ENCODE measurements at places on chromosomes 7 and 10.

DNA sequence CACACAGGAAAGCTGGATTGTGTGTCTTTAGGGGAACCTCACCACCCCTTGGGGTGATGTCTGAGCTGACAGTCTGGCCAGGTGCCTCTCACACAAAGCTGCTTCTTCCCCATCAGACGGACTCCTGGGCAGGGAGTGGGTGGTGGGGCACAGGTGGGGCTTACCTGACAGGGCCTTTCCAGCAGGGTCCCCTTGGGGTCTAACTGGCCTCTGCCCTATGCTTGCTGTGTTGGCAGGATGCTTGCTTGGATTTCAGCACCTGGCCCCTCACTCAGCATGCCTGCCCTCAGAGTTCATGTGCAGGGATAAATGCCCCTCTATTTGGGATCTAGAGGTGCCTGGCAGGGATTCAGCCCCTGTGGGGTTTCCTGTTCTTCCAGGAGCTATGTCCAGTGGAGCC is 496.9 kb upstream of the ZMIZ1 start:
- no peak for DNase-seq

GRCh38 chr7:6271694-6272440 is 557 bp downstream of the CYTH3 start:
- no peak for DNase-seq

GRCh38 chr7:924541-925231 is 29.8 kb downstream of the ADAP1 start:
- no peak for DNase-seq

DNA sequence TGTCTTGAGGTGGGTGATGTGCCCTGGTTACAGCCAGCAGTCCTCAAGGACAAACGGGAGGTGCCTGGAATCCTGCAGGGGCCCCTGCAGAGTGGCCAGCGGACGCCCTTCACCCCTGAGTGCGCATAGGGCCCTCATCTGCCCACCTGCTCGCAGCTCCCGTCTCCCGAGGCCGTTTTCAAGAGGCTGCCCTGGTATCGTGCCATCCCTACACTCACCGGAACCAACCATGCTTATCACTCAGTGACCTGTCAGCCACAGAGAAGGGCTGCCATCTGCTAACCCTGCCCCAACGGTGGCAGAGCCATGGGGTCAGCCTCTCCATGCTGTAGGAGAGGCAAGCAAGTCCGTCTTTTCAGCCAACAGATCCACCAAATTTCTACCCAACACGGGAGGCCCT is 122.0 kb downstream of the FAM53B start:
- DNase-seq, result no peak

- DNase-seq, result no peak
These were observed 8.5 kb upstream of the SLC39A12 start for GRCh38 chr10:17943033-17943745.

DNA sequence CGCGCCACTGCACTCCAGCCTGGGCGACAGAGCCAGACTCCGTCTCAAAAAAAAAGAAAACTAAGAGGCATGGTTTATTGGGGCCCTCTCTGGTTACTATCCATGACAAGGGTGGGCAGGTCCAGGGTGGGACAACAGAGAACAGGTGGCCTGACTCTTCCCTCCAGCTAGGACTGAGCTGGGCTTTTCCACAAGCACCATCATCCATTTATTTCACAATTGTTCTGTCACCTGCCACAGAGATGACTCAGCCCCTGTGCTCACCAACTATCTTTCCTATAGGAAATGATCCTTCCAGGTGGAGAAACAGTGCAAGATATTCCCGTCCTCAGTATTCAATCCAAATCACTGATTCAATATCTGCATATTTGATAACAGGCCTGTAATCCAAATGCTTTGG is 44.9 kb upstream of the MYL10 start:
- no peak for DNase-seq

DNA sequence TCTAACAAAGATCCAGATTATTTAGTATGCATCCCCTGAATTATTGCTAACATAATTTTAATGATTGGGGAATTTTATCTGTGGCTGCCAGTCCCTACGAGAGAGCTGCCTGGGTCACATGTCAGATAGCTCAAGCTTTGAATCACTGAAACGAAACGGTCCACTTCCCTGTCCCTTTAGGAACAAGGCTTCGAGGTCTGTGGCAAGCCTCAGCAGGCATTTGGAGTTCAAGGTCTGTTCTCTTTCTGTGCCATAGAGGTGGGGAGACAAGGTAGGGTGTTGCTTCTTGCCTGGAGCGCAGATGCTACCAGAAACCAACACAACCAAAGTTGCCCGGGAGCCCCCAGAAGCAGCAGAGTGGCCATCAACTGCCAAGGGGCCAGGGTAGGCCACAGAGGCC is 13.9 kb upstream of the SH2D4B start:
- DNase-seq, result no peak

DNA sequence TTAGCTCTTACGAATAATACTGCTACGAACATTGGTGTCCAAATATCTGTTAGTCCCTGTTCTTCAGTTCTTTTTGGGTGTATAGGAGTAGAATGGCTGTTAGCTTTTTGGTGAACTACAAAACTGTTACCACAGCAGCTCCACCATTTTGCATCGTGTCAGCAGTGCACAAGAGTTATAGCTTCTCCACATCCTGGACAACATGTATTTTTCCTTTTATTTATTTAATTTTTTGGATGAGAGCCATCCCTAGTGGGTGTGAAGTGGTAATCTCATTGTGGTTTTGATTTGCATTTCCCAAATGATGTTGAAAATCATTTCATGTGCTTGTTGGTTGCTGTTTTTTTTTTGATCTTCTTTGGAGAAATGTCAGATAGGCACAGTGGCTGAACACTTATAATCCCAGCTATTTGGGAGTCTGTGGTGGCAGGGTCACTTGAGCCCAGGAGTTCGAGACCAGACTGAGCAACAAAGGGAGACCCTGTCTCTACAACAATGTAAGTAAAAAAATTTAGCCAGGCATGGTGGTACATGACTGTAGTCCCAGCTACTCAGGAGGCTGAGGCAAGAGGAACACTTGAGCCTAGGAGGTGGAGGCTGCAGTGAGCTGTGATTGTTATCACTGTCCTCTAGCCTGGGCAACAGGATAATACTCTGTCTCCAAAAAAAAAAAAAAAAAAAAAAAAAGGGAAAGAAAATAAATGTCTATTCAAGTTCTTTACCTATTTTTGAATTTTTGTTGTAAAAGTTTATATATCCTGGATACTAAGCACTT is 31.7 kb downstream of the TRIM24 start:
- no peak for DNase-seq

DNA sequence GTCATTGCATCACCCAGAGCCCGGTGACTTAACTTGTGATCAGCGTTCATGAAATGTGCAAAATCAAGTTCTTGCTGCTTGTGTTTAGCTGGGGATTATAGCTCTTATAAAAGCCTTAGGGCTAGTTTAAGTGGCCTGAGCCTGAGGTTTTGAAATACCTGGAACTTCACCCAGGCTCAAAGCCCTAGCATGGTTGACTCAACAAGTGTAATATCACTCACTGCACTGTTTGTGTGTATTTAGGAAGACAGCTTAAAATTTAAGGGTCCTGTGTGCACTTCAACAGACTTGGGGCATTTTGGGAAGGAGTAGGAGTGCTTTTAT is 489.5 kb downstream of the GATA3 start:
- DNase-seq, result no peak

DNA sequence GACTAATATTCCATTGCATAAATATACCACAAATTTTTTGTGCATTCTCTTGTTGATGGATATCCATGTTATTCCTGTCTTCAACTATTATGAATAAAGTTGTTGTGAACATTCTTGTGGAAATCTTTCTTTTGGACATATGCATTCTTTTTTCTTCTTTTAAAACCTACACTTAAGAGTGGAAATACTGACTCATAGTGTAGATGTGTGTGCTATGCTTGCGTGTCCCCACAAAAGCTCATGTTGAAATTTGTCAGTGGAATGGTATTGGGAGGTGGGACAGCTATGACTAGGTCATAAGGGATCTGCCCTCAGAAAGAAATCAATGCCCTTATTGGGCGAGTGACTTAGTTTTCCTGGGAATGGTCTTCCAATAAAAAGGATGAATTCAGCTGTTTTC is 203.6 kb upstream of the PRSS58 start:
- DNase-seq, result no peak

GRCh38 chr7:139623518-139623917 is 100.0 kb downstream of the CLEC2L start:
- no peak for DNase-seq

Measured in activated CD4-positive, CD25-positive, alpha-beta regulatory T cell (primary cell).